ENCODE measurements at places on chromosomes 13 and 19. TPM values are rescaled to one million over a fixed set of nuclear protein-coding genes. Genes with fewer than 3 reads are reported as not detected.

DNA sequence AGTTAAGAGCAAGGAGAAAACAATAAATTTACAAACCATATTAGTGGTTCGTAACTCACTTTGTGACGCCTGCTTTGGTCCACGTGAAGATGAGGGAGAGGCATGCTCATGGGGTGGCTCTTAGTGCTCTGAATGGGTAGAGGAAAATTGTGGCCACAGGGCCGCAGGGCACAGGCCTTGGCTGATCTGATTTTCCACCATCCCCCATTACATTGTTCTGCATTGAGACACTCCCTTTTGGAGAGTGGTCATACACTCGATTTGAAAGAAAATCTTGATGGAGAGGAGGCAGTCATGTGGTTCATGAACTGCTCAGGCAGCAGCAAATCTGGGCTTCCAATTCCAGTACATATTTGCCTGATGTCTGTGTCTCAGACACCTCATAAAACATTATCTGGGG is 815.2 kb downstream of the UQCRFS1 start:
- DNase-seq = no peak

DNA sequence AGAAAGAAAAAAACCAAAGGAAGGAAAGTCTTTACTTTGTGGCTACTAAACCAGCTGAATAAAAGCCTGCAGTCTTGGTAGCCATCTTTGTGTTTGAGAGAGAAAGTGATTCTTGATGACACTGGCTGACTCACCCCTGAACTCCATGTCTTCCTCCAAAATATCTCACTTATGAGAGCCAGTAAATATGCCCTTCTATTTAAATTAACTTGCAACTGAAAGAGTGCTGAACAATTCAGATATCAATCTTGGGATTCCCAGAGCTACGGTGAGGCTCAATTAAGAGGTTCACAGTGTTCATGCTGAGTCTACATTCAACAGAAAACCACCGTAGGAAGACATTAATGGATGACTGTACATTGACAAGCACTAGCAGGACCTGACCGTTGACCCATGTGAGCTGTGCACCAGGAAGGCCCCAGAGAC is 57.9 kb downstream of the KCTD12 start:
- no peak for DNase-seq

DNA sequence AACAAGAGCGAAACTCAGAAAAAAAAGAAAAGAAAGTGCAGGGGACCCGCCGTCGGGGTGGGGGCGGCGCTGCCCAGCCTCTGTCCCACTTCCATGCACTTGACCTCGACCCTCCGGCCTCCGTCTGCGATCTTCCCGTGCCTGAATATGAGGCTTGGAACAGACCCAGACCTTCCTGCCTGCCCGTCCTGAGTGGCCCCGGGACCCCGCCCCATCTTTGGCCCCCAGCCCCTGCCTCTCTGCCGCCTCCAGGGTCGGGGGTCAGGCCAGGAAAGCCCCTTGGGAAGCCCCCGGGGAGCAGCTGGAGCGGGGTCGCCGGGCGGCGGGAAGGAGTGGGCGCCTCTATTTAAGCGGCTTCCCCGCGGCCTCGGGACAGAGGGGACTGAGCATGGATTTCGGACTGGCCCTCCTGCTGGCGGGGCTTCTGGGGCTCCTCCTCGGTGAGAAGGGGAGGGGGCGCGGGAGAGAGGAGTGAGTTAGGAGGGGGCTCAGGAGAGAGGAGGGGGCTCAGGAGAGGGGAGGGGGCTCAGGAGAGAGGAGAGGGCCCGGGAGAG is at the start of gene MADCAM1:
Gene MADCAM1 (plus strand): TSS at position 375 of the 554 bp plus-strand sequence. CDS start 14 bp downstream, at position 389.
- no peak for DNase-seq

- no peak for DNase-seq
Observed at GRCh38 chr13:71879129-71879535, 12.1 kb upstream of the DACH1 start.

DNA sequence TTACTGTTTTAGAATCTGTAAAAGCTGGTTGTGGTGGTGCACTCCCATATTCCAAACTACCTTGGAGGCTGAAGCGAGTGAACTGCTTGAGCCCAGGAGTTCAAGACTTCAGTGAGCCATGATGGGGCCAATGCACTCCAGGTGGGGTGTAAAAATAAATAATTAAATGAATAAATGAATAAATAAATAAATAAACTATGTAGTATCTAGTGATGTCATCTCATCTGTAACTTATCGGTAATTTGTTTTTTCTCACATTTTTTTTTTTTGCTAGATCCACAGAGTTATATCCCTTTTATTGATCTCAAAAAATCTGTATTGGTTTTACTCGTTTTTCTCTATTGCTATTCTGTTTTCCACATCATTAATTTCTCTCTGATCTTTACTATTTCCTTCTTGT is 5.0 kb downstream of the SCGB2B2 start:
- no peak for DNase-seq

DNA sequence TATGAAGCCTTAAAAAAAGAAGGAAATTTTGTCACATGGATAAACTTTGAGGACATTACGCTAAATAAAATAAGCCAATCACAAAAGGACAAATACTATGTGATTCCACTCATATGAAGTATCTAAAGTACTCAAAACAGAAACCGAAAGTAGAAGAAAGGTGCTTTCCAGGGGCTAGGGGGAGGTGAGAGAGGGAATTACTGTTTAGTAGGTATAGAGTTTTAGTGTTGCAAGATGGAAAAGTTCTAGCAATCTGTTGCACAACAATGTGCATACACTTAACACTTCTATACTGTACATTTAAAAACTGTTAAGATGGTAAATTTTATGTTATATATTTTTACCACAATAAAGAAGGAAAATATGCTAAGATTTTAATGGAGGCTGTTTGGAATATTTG is 83.0 kb downstream of the POLR1D start:
- no peak for DNase-seq

The ALG11 gene
- total RNA-seq = 29.9 TPM

- no peak for DNase-seq
Observed at GRCh38 chr19:13763265-13763664, 1.1 kb upstream of the MRI1 start.

GRCh38 chr19:48512504-48513288 is 1.1 kb upstream of the LMTK3 start:
- no peak for DNase-seq

DNA sequence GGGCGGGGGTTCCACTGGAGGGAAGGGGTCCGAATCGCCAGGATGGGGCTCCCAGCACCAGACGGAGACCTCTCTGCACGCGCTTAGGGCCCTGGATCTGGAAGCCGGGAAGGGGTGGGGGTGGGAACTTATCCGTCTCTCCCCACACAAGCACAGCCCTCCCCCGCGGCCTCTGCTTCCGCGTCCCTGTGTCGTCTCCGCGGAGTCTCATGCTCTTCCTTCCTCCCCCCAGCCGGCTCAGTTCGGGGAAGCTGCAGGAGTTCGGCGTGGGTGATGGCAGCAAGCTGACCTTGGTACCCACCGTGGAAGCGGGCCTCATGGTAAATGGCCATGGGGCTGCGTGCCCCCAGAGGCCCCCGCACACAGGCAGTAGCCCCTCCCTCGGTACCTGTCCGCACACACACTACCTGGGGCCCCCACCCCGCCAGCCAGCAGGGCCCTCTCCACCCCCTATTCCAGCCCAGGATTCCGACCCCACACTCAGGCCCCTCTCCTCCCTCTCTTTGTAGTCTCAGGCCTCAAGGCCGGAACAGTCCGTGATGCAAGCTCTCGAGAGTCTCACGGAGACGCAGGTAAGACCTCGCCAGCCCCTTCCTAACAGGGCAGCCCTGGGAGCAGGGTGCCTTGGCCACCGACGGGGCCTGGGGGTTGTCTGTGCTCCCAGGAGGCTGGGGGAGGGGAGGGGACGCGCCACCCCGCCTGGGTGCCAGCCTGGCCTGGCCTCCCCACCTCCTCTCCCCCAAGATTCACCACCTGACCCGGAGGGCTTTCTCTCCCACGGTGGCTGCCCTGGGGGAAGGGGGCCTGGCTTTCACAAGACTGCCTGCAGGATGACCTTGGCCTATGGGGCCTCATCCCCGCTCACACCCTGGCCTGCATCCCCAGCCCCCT is 3.2 kb downstream of the MIDN start:
- DNase-seq = peak; percentile 73

GRCh38 chr19:46393456-46394401 is 19.6 kb downstream of the CCDC8 start:
- no peak for DNase-seq

GRCh38 chr13:65292488-65292901 is 1937.6 kb downstream of the PCDH9 start:
- no peak for DNase-seq

DNA sequence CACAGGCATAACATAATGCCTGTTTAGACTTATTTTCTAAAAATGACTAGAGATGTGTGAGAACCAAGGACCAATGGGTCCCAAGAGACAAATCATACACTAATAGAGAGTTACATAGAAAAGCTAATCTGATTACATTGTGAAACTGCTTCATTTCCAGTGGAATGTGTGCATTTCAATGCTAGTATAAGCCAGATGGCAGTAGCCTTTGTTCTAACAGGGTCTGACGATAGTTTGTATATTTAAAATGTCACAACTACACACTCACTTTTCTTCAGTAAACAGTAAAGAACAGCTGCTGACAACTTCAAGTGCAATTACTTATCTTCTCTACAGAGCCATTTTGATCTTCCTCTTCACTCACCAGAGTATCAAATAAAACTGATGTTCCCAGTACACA is 4.3 kb upstream of the SLITRK5 start:
- DNase-seq = no peak

The LSM4 gene
- 435 TPM for total RNA-seq

- no peak for DNase-seq
Observed at GRCh38 chr19:21308773-21309172, 20.4 kb downstream of the ZNF708 start.

- DNase-seq = no peak
Observed at GRCh38 chr19:31666126-31666525, 316.9 kb upstream of the TSHZ3 start.

DNA sequence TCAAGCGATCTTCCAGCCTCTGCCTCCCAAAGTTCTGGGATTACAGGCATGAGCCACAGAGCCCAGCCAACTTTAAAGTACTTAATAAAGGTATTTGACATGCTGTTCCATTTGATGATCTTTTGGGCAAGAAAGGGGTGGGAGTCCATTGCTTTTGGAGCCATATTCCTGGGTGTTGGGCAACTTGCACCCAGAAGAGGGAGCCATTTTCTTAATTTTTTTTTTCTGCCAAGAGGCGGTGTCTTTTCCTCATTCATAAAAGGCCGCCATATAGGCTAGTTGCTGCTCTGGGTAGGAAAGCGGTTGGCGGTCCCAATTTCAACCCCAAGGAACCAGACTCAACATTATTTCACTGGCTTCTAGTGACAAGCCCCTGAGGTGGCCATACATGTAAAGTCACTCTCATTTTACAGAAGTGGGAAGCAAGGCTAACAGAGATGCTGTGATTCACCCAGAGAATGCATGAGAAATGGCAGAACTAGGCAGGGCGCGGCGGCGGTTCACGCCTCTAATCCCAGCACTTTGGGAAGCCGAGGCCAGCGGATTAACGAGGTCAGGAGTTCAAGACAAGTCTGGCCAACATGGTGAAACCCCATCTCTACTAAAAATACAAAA is 139.6 kb downstream of the CACNA1A start:
- DNase-seq = no peak

The JOSD2 gene
- total RNA-seq = 26.2 TPM

The POU4F1 gene
- total RNA-seq = 0.08 TPM

DNA sequence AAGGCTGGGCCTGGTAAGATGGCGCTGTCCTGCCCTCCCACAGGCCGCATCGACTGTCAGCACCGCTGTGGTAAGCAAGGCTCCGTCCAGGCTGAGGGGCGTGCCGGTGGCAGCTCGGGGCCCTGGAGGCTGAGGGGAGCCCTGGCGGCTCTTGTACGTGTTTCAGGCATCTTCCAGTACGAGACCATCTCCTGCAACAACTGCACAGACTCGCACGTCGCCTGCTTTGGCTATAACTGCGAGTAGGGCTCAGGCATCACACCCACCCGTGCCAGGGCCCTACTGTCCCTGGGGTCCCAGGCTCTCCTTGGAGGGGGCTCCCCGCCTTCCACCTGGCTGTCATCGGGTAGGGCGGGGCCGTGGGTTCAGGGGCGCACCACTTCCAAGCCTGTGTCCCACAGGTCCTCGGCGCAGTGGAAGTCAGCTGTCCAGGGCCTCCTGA is 1.2 kb downstream of the IZUMO4 start:
- no peak for DNase-seq

The FAM83E gene
- total RNA-seq = 4.4 TPM

DNA sequence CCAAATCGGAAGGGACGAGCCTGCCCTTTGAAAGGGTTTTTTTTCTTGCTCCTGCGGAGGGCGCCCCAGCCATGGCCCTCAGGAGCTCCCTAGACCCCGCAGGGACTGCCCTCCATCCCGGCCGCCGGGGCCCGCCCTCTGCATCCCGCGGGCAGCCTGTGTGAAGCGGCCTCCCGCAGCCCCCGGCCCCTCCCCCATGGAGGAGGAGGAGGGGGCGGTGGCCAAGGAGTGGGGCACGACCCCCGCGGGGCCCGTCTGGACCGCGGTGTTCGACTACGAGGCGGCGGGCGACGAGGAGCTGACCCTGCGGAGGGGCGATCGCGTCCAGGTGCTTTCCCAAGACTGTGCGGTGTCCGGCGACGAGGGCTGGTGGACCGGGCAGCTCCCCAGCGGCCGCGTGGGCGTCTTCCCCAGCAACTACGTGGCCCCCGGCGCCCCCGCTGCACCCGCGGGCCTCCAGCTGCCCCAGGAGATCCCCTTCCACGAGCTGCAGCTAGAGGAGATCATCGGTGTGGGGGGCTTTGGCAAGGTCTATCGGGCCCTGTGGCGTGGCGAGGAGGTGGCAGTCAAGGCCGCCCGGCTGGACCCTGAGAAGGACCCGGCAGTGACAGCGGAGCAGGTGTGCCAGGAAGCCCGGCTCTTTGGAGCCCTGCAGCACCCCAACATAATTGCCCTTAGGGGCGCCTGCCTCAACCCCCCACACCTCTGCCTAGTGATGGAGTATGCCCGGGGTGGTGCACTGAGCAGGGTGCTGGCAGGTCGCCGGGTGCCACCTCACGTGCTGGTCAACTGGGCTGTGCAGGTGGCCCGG is 815 bp downstream of the MAP3K10 start:
- DNase-seq = peak; percentile 40

GRCh38 chr13:101626925-101627555 is 174.6 kb downstream of the ITGBL1 start:
- peak; percentile 50 for DNase-seq

The CYP2F1 gene
- total RNA-seq = not detected

GRCh38 chr19:18126097-18126496 is 26.9 kb upstream of the PIK3R2 start:
- DNase-seq = no peak

The ELAVL1 gene
- 172 TPM for total RNA-seq

The CGB1 gene
- total RNA-seq = not detected

- DNase-seq = no peak
Observed at GRCh38 chr13:79662882-79663281, 181.9 kb downstream of the NDFIP2 start.

GRCh38 chr13:52869621-52870020 is 21.2 kb upstream of the PCDH8 start:
- DNase-seq = no peak

DNA sequence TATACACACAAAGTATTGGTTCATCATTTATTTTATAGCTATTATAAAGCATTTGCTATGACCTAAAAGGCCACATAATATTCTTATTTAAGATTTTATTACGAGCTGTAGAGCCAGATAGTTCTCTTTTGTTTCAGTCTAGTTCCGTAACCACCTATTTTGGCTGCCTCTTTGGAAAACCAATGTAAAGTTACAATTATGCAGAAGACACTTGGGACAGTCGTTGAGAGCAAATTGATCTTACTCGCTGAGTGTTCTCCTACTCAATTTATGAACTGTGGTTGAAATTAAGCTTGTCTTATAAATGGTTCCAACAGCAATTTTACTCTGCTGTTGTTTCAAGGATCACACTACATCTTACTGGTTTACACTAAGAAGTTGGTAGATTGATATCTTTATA is 122.3 kb downstream of the SLC7A1 start:
- no peak for DNase-seq

The NXNL1 gene
- total RNA-seq = not detected

Measured in activated naive CD8-positive, alpha-beta T cell treated with anti-CD3 and anti-CD28 coated beads for 36 hours (primary cell).